Chondrocyte (in vitro differentiated cells): ENCODE measurements at places on chromosomes 3 and 15.

DNA sequence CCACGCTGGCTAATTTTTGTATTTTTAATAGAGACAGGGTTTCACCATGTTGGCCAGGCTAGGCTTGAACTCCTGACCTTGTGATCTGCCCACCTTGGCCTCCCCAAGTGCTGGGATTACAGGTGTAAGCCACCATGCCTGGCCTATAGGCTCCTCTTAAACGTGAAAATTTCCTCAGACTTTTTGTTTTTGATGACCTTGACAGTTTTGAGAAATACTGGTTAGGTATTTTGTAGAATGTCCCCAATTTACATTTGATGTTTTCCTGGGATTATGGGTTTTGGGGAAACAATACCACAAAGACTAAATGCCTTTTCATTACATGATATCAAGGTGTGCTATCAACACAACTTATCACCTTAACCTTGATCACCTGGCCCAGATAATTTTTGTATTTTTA lies 20.7 kb downstream of the BCL2A1 start:
- DNase-seq, result no peak

DNA sequence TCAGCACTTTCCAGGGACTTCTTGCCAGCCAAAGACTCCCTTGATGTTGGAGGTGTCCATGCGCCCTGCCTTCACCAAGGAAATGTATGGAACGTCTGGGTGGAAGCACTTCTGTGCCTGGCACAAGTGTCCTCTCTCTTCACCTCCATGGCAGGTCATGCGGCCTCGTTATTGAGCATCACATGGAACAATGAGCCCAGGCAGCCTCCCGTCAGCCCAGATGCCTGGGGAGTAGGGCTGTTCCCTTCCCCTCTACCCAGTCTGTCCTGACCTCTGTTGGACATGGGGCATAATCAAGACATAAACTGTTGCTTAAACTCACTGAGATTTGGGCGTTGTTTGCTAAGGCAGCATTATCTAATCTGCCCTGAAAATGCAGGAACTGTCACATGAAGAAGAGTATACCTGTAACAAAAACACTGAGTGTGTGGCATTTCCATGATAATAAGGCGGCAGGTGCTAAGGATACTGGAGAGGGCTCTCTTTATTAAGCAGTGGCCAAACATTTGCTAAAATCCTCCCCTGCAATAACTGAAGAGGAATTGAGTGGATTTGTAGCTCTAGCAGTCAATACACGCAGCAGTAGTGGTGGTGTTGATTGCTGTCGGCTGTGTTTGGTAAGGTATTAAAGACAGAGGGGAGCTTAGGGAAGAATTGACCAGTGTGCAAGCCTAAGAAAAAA lies 338.2 kb upstream of the ATP10A start:
- DNase-seq, result no peak

- DNase-seq, result no peak
Measured at GRCh38 chr3:70889162-70890019, 577.0 kb upstream of the MDFIC2 start.

DNA sequence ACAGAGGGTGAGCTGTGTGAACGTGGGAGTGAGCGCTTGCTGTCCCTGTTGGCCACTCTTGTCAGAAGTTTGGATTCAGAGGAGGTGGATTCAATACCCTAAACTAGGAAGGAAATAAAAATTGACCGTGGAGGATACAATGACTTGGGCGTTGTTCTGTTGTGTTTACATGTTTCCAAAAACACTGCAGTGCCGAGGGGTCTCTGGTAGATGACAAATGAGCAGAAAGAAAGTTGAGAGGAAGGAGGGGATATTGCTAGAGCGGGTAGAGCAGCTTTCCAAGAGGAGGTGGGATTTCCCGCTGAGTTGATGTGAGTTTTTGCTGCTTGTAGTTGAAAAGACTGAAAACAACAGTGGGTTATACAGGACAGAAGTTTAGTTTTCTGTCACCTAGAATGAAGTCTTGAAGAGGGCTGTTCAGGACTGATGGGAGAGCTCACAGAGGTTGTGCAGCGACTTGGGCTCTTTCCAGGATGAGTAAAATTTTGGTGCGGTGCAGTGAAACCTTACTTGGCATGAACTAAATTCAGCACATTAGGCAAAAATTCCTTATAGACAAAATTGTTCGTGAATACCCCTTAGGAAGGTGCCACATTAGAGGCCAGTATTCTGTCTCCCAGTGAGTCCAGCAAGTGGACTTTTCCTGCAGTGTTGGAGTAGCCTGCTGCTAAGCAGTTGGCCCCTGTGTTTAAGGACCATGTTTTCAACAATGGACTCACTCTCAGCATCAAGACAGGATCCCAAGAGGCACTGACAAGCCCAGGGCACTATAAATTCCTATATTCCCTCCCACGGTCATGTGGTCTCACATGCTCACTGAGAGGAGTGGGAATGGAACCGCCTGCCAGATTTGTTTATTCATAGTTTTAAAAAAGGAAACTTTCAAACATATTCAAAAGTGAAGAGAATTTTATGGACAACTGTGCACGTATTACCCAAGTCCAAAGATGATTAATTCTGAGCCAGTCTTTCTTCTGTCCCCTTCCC lies 435.0 kb upstream of the C2CD4B start:
- DNase-seq, result no peak

DNA sequence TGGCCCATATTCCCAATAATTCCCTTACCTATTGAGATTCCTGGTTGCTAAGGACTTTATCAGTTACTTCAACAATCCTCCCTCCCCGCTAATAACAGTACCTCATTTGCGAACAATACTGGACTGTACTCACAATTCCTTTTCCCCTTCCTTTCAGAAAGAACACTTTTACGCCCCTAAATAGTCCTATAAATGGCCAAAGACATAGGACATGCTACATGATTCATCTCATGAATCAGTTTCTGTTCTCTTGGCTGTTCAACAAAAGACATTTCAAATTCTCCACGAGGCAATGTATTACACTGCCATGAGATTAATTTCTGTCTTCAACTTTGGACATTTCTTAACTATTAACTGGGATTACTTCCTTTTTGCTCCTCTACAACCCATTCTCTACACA lies 264.4 kb downstream of the TIGIT start:
- no peak for DNase-seq

DNA sequence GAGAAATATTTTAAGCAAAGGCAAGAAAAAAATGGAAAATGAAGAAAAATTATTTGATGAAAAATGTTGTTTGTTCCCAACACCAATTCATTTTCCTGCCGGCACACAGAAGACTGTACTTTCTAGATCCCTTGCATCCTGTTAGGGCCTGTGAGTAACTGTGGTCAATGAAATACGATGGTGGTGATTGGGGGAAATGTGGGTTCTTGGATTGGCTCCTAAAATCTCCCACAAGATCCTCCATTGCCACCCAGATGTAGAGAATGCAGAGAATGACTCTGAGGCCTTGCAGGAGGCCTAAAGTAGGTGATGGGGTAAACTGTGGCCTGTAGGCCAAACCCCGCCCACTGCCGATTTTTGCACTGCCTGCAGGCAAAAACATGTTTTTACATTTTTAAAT lies 46.3 kb upstream of the C3orf70 start:
- DNase-seq, result no peak

GRCh38 chr3:4999531-5000184 lies 20.4 kb downstream of the BHLHE40 start:
- DNase-seq, result no peak

GRCh38 chr15:63420333-63420747 lies 38.7 kb upstream of the CA12 start:
- DNase-seq, result no peak

GRCh38 chr3:195030791-195031321 lies 240.1 kb downstream of the XXYLT1 start:
- DNase-seq, result no peak

GRCh38 chr3:87478716-87479115 lies 202.3 kb upstream of the POU1F1 start:
- DNase-seq, result no peak

DNA sequence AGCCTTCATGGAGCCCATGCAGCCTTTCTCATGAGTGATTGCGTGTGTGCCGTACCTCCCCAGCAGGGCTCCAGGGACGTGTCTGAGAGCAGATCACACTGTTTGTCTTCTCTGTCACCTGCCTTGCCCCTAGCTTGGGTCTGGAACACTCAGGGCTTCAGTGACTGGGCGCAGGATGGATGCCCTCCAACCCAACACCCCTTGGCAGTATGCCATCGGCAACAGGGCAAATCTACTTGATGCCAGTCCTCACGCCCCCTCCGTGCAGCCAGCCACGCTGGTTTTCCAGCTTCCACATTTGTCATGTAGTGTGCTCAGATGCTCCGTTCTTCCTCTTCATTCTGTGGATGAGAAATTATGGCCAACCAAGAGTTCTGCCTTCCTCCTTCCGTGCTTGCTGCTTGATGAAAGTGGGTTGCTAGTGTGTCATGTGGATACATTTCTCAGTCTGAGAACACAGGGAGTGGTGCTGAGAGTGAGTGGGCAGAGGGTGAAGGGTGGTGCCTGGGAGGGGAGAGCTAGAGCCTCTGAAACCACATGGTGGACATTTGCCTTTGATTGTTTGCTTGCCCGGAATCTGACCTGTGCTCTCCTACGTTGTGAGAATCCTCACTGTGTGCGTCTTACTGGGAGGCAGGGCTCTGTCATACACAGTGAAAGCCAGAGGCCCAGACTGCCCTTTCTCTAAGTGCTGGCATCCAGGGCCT lies 97.2 kb downstream of the FAM43A start:
- no peak for DNase-seq
